Stimulated activated CD4-positive, alpha-beta T cell treated with anti-CD3 and anti-CD28 coated beads, Interleukin-4, amount 100 ng/mL, for 4 hours (primary cell): ENCODE measurements at places on chromosomes 1 and 21.

DNA sequence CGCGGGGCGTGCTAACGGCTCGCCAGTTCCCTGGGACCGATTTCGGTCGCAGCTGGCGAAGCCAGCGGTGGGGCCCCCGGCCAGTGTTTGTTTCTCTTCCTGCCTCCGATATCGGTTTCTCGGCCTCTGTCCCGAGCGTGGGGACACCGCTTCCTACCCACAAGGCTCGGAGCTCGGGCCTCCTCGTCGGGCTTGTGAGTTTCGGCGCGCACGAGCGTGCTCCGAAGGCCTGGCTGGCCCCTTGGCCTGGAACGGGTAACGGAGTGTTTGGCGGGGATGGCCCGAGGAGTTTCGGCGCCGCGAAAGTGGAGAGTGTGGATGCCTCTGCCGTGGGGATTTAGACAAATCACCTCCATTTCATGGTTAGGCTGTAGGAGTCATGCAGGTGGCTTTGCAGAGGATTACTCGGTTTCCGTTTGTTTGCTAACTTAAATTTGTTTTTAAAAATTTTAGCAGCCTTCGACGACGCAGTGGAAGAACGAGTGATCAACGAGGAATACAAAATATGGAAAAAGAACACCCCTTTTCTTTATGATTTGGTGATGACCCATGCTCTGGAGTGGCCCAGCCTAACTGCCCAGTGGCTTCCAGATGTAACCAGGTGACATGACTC, 559 bp downstream of the RBBP4 start:
- DNase-seq = no peak

- no peak for DNase-seq
Observed at GRCh38 chr1:1090424-1091343, 16.6 kb upstream of the RNF223 start.

GRCh38 chr1:37410815-37411214, 63.6 kb upstream of the ZC3H12A start:
- DNase-seq = no peak

DNA sequence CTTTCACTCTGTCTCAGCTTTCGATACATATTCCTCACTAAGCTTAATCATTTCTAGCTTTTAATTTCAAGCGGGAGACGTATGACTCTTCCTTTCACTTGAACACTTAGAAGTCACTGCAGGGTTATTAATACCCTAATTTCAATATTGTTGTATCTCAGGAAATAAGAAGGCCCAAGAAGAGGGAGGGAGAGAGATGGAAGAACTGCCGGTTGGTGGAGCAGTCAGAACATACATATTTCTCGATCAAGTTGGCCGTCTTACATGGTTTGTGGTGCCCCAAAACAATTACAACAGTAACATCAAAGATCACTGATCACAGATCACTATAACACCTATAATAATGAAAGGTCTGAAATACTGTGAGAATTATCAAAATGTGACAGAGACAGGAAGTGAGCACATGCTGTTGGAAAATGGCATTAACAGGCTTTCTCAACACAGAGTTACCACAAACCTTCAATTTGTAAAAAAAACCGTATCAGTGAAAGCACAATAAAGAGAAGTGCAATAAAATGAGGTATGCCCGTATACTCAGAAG, 145.4 kb upstream of the HP1BP3 start:
- DNase-seq = no peak

DNA sequence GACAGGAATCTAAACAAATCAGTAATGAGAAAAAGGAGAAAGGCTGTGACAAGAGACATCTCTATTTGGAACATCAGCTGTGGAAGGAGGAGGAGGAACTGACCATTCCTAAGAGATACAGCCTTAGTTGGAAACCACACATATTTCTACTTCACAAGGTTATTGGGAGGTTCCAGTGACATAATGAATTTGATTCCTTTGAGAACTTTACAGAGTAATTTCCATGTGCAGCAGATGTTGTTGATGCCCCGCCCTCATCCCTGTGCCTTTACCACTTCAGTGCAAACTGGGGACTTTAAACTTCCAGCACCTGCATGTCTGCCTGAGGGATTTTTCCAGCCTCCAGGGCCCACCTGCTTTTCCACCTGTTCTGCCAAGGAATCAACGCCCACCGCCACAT, 9.3 kb upstream of the ST6GALNAC5 start:
- DNase-seq = no peak

- DNase-seq = no peak
Observed at GRCh38 chr1:59892841-59893811, 33.4 kb downstream of the CYP2J2 start.

DNA sequence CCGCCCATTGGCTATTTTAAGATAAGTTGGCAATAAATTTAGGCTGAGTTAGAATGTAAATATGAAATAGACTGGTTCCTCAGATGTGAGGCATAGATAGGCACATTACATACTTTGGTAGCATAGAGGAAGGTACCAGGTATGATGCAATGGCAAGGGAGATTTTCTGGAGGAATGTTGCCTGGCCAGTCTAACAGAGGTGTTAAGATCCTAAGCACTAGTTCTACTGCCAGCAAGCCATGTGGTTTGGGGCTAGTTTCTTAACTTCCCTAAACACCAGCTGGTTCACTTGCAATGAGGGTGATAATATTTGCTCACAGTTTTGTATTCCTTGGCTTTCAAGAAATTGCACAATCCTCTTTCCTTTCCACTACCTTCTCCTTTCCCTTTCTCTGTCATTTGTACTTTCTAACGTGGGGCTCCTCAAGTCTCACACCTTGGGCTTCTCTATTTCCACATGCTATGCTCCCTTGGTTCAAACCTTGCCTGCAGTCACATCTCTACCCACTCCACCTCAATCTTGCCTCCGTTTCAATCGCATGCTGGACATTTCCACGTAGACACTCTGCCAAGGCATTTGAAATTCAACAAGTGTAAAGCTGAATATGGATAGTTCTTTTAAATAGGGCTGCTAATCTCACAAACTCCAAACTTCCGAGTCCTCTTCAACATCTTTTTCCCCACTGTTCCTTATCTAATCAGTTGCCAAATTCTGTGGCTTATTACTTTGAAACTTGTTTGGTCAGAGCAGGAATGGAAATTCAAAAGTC, 4.7 kb upstream of the CD55 start:
- DNase-seq = no peak
